ENCODE measurements at places on chromosomes 2 and 18.

DNA sequence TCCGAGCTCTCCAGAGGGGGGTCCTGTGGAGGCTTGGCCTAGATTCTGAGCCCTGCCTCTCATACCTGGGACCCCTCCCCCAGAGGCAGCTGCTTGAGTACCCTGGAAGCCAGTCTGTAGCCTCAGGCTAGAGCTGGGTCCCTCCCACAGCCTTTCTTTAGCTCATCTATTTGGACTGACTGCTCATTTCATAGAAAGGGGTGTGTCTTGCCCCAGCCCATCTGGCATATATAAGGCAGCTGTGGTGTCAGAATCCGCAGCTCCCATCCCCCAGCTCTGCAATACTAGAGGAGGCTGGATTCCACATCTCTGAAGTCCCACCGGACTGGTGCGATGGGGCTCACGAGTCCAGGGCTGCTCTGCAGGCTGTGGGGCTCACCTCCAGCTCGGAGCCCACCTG, 26.1 kb downstream of the MPHOSPH10 start:
- no peak for DNase-seq

- no peak for DNase-seq
Observed at GRCh38 chr2:137837830-137838229, 126.4 kb upstream of the HNMT start.

GRCh38 chr2:136012315-136012714, 26.9 kb upstream of the DARS1 start:
- DNase-seq = no peak

GRCh38 chr2:69693059-69693774, 48.7 kb upstream of the ANXA4 start:
- no peak for DNase-seq

DNA sequence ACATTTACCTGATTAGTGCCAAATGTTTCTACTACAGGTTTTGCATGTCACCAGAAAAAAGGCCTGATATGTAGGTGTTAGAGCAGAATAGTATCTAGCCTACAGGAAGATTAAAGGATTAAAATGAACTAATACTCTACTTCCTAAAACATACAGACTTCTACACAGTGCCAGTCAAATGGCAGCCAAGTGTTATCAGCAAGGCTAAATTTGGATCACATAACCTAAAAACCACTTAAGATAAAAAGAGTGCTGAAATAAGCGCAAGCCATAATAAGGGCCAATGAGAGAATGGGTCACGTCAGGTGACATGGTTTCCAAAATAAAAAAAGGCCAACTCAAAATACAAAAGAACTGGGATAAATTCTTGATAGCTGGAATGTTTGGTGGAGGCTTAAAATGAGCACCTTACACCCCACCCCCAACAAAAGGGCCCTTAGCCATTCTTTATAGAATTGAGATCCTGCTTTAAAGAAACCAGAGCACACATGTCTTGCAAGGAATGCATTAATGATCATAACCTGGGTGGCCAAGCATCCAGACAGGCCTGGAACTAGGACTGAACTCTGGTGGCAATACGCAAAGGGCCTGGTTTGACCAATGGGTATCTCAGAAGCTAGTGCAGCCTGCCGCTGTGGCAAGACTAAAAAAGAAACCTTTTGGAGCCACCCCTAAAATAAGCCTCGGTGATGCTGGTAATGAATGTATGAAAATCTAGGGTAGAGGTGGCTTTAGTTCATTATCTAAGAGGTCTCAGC, 32.4 kb downstream of the IRS1 start:
- DNase-seq = no peak

DNA sequence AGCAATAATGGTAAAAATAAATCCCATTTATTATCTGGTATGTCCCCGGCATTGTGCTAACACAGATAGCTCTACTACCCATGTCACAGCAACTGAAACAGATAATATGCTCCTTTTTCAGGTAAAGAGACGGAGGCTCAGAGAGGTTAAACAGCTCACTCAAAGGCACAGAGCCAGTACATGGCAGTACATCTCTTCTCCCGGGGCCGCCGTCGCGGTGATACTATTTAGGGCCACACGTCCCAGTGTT, 693 bp upstream of the PDK1 start:
- no peak for DNase-seq

DNA sequence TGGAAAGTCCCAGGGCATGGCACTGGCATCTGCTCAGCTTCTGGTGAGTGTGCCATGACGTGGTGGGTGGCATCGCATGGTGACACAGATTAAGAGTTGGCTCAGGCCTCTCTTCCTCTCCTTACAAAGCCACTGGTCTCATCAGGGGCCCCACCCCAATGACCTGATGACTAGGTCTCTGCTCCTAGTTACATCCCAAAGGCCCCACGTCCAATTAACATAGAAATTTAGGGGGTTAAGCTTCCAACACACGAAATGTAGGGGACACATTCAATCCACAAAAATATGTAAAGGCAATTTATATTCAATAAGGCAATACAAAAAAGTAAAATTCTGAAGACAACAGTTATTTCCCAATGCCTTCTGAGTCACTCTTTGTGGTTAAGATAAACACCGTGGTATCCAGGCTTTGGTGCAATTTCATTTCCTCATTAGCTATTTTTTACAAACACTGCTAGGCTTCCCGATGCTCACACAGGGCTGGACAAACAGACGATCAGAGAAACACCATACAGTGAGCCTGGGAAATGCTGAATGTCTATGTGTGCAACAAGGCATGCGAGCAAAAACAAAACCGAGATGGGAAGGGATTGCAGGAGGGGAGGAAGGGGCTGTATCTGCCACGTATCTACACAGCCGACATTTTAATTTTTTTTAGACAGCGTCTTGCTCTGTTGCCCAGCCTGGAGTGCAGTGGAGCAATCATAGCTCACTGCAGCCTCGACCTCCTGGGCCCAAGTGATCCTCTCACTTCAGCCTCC, 67.2 kb downstream of the MBP start:
- DNase-seq = no peak

Data from stimulated activated CD8-positive, alpha-beta memory T cell treated with anti-CD3 and anti-CD28 coated beads, Interleukin-12 subunit alpha, Interleukin-12 subunit beta, amount 100 ng/mL, for 4 hours (primary cell).